ENCODE measurements at places on chromosomes 5 and 9.

DNA sequence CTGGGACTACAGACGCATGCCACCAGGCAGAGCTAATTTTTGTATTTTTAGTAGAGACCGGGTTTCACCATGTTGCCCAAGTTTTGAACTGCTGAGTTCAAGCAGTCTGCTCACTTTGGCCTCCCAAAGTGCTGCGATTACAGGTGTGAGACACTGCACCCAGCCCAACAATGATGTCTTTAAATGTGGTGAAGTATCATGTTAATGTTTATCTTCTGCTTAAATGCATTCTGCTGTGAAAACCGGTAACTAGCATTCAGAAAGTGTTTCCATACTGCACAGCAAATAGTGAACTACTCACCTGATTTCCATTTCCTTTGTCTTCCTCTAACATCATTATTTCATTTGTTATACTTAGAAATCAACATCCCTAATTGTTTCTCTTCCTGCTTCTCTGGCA is 264.0 kb upstream of the ITGA1 start:
- DNase-seq: no peak

DNA sequence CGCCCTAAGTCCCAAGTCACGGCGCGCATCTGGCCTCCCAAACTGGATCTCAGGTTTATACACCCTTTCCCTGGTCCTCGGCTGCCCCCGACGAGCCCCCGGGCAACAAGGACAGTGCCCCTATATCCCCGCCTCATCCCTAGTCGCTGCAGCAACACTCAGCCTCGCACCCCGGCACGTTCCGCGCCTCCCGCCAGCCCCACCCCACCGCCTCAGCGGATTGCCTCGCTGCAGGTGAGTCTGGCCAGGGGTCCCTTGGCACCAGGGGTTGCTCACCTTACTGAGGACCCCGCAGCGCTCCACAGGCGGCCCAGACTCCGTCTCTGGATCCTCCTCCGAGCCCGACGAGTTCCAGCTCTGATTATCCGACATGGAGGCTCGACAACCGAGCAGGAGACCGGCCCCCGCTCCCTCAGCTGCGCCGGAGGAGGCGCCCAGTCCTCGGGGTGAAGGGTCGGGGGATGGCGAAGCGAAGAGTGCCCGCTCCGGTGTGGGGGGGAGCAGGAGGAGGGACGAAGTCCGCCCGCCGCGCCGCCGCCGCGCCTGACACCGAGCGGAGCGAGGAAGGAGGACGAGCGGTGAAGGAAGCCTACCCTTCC is 494 bp downstream of the CERT1 start:
- peak; percentile 9 for DNase-seq

DNA sequence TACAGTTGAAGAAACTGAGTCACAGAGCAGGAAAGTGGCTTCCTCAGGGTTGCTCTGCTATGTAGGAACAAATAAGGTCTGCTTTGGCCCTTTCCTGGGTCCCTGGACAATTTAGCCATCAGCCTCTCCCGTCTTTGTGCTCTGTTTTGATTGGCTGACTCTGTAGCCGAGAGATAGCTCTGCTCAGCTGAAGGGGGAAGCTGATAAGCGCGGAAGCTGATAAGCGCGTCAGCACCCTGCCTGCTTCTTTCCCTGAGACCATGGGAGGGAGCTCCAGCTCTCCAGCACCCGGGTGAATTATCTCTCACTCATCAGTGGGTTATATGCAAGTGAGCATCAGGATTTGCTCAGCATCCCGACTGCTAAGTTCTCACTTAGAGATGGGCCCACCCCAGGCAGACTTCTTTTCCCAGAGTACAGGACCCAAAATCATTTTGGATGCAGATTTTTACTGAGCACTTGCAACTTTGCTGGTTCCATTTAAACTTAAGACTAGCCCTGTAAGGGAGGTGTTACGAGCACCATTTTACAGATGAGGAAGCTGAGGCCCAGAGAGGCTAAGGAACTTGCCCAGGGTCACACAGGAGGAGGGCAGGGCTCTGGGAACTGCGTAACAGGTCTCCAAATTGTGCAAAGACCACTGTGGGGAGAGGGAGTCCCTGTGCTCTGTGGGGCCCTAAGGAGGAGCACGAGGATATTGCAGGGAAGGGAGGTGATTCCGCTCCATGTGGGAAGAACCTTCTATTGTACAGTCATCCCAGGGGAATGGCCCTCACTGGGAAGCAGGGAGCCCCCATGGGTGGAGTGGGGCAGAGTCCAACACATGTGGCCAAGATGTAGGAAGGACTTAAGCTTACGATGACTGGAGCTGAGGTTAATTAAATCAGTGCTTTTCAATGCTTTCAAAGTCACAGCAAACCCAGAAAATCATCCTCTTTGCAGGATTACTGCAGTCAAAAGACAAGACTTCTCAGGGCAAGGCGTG is 83.7 kb upstream of the ORM1 start:
- DNase-seq: no peak

GRCh38 chr9:129852579-129852978 is 17.3 kb downstream of the USP20 start:
- no peak for DNase-seq

GRCh38 chr5:78648359-78649210 is at the start of gene LHFPL2:
TSS of gene LHFPL2 (minus strand) at chr5:78648772. CDS start at chr5:78510213, 138,559 bp downstream.
- DNase-seq: no peak

DNA sequence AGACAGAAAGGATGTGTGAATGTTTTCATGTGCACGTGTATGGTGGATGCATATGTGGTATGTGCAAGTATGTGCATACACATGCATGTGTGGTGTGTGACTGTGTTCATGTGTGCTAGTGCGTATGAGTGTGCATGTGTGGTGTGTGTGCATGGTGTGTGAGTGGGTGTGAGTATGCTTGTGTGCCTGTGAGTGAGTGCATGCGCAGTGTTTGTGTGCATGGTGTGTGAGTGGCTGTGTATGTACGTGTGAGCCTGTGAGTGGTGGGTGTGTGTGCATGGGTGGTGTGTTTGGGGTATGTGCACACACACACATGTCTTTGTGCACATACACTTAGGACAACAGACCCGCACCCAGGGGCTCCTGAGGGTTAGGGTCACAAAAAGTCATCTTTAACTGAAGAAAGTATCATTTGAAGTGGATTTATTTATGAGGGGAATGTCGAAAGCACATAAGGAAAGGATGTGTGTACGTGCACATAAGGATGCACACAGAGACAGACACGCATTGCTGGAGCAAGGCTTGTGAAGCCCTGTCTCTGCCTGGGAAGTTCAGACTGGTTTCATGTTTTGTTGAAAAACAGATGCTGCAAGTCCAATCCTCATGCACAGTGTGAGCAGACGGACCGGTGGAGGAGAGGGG is 237.0 kb downstream of the SYK start:
- no peak for DNase-seq

GRCh38 chr5:38555354-38556087 is 925 bp downstream of the LIFR start:
- DNase-seq: no peak

DNA sequence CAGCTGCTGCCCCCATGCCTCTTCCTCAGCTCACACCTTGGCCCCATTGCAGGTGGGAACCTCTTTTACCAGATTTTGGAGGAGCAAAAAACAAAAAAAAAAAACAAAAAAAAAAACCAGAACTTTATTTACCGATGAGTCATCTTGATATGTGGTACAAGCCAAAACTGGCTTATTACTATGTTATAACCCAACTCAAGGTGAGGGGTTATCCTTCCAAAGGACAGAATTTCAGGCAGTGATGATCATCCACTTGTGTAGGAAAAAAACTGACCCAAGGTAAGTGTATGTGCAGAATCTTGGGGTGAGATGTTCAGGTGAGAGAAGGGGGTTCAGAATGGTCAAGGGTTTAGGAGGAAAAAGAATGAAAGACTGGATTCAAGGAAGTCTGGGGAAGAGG is 142.6 kb upstream of the FST start:
- DNase-seq: no peak

DNA sequence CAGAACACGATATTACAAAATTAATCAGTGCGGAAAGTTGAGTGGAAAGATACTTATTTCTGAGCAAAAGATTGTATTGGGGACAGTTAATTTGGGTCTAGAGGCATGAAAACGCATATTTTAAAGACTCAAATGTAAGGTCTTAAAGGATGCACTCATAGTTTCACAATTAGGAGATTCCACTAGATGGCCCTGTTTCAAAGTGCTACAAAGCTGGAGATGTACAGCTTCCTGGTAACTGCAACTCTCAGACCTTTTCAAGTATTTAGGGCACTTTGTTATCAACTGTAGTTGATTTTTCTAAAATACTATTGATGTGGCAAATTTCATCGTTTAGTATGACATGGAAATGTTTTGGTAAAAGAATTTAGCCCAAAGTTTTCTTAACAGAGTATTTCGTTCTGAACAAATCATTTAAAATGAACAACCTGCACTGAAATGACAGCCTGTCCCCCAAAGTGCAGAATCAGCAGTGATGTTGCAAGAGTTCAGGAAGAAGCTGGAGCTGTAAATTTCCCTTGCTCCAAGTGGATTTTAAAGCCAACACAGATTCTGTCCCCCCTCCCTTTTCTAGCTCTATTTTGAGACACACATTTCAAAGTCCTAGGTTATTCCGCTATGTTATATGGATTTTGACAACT is 16.2 kb upstream of the NDUFB6 start:
- DNase-seq: no peak

- no peak for DNase-seq
Observed at GRCh38 chr9:129437626-129438323, 183.1 kb downstream of the C9orf50 start.

- no peak for DNase-seq
Observed at GRCh38 chr9:111405701-111406100, 75.7 kb upstream of the OR2K2 start.

GRCh38 chr9:123457583-123457982 is 101.6 kb downstream of the CRB2 start:
- DNase-seq: no peak

DNA sequence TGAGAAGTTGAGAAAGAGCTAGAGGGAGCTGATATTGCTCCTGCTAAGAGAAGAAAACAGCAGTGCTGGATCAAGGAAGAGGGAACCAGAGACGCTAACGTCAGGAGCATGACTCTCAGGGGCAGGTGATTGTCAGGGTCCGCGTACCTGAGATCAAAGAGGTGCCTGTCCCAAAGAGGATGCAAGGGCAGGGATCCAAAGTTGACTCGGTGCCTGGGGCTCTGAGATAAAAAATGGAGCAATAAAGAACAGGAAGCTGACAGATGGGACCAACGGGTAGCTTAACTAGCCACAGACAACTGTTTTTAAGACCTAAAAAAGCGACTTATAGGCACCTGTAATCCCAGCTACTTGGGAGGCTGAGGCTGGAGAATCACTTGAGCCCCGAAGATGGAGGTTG is 517.8 kb downstream of the IRX1 start:
- no peak for DNase-seq

DNA sequence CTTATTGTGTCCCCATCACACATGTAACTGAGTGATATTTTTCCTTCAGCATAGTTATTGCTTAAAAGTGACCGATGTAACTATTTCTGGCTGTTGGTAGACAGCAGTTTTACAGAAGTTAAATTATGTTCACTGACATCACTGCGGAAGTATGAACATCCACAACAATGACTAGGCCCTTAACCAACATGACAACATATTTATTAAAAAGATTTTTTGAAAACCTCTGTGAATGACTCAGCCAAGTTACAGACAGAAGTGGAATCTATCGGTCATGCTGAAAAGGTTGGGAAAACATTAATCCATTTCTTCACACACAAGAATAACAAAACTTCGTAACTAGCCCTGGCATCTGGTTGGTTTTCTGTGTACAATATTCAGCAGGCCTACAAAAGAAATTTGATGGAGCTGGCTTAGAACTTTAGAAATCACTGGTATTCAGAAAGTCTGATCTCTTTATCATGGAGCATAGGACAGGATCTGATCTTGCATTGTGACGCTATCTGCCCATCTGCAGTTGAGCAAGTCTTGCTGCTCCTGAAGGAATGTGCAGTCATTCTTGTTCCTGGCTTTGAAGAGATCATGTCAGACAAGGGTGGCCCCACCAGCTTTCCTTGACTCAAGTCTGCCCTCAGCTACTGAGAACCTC is 6.5 kb downstream of the GLIS3 start:
- DNase-seq: no peak

GRCh38 chr5:123085638-123086286 is 3.3 kb upstream of the PRDM6 start:
- no peak for DNase-seq

GRCh38 chr9:2857564-2858198 is 13.8 kb upstream of the PUM3 start:
- peak; percentile 24 for DNase-seq

GRCh38 chr5:58317808-58318207 is 142.1 kb downstream of the PLK2 start:
- no peak for DNase-seq

DNA sequence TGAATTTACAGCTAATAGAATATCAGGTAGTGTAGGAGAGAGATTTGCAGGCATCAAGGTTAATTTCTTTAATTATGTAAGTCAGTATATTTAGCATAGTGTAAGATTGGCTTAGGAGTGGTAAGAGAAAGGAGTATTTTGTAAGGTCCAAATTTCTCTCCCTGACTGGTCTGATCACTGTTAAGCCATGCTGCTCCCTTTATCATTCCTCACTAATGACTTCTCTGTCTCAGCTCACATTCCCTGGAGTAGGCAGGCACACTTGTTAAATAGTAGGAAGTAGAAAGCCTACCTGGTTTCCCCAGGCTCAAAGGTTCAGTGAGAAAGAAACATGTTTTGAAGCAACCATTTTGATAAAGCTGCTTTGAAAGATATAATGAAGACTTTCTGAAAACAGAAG is 90.7 kb downstream of the SMIM15 start:
- DNase-seq: no peak

DNA sequence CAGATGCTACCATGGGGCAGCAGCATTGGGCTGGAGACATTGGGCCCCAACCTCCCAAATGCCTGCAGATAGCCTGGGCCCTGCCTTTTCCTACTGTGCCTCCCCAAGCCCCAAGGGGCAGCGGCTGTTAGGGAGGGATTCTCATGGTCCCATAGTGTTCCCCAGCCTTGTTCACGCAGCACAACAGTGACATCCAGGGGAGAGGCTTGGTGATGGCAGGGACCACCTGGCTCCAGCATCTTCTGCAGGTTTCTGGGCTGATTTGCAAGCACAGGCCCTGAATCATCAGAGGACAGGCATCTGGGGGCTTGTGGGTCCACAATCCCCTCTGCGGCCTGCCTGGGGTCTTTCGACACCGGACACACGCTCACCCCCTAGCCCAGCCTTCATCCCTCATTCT is 354.6 kb downstream of the SLIT3 start:
- DNase-seq: no peak

DNA sequence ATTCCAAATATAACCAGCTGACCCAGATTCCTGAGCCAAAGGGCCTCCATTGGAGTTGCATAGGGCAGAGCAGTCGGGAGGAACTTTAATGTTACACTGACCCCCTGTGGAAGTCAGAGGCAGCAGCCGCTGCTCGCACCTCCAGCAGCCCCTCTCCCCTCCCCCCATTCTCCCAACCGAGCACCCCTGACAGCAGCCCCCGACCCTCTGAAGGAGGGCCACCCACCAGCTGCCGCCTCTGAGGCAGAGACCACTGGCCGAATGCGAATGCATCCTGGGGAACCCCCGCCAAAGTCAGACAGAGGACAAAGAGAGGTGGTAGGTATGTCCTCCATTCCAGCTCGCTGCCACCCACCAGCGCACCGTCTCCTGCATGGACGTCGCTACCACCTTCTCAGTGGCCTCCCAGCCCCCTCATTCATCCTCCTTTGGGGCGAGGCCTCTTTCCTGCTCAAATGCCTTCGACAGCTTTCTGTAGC is 231.0 kb downstream of the CDK5RAP2 start:
- DNase-seq: no peak

- no peak for DNase-seq
Observed at GRCh38 chr9:18826248-18826647, 206.8 kb downstream of the SAXO1 start.
